ENCODE measurements at places on chromosomes 16 and 17.

GRCh38 chr17:73419881-73420280, 108.1 kb upstream of the CDC42EP4 start:
- no peak for DNase-seq

DNA sequence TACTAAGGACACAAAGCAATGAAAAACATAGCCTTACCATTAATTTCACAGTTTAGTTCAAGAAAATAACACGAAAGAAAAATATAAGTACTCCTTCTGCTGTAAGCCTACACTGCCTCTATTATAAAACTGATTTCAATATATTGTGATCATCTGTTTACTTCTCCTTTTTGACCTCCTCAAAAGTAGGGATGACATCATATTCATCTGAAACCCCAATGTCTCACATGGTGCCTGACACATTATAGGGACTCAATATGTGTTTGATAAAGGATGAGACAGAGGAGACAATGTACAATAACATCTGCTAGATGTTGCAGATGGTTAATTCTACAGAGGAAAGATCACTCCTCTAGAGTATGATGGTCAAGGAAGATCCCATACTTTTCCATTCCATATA, 118.4 kb upstream of the NOG start:
- no peak for DNase-seq

DNA sequence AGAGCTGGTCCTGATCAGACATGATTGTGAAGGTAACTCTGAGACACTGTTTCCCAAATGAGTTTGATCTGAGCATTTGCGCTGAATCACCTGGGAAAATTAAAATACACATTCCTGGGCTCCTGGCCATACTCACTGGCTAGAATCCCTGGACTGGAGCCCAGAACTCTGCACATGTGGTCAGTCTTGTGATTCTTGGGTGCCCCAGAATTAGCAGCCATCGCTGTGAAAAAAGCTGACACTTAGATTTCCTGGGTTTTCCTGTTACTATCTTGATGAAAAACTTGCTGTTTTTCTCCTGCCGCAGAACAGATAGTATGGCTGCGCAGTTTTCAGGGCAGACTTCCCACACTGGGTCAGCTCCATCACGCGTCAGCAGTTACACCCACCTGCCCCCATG, 24.6 kb downstream of the NECAB2 start:
- no peak for DNase-seq

DNA sequence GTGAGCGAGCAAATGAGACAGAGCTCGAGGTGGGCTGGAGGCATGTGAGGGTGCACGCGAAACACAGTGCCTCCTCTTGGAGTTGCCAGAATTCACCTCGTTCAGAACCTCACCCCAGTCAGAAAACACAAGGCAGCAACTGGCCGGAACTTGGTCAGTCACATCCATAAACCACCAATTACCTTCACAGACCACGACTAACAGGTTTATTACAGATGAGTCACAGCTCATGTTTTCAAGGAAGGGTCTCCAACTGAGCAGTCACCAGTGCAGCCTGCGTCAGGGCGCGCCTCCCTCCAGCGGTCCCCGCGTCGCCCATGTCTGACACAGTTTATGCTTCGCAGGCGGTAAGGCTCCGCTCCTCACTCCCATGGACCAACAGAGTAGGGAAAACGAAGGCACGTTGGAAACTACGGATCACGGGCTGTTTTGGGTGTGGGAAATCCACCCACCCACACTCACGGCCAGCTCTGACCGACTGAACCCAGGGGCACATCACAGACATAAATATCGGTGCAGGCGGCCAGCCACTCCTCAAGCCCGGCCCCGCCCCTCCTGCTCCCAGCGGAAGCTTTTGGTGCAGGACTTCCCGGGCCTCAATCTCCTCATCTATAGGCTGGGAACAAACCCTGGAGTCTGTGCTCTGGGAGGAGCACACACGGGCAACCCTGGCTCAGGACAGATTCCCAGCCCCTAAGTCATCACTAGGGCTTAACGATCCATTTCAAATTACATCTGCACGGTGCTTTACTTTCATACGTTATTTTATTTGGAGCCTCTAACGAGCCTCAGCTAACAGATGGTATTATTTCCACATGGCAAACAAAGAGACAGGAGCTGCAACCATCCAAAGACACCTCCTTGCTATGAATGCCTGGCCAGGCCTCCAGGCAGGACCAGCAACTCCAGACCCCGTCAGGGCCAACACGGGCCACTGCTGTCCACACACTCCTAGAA, 126.3 kb downstream of the ZNF778 start:
- no peak for DNase-seq

GRCh38 chr17:78672871-78673371, 95.7 kb upstream of the DNAH17 start:
- DNase-seq, result no peak

GRCh38 chr17:1810450-1811103, 19.1 kb downstream of the SMYD4 start:
- DNase-seq, result no peak

- peak; percentile 75 for DNase-seq
Observed at GRCh38 chr16:48117217-48118105, 38.3 kb downstream of the ABCC12 start.

- no peak for DNase-seq
Observed at GRCh38 chr16:1832838-1833454, 5.9 kb downstream of the FAHD1 start.

- no peak for DNase-seq
Observed at GRCh38 chr16:79212114-79212791, 388.3 kb downstream of the MAF start.

- DNase-seq, result no peak
Observed at GRCh38 chr16:12876778-12877177, 24.6 kb upstream of the SHISA9 start.

GRCh38 chr16:89000207-89000959, 23.4 kb upstream of the CBFA2T3 start:
- DNase-seq, result no peak

GRCh38 chr17:7476494-7476893, 2.9 kb downstream of the ZBTB4 start:
- DNase-seq, result no peak

- no peak for DNase-seq
Observed at GRCh38 chr17:73546770-73547536, 97.3 kb downstream of the SDK2 start.

GRCh38 chr17:11077673-11078072, 163.3 kb upstream of the SHISA6 start:
- DNase-seq, result no peak

- DNase-seq, result no peak
Observed at GRCh38 chr17:3852561-3852960, 6.5 kb upstream of the NCBP3 start.

DNA sequence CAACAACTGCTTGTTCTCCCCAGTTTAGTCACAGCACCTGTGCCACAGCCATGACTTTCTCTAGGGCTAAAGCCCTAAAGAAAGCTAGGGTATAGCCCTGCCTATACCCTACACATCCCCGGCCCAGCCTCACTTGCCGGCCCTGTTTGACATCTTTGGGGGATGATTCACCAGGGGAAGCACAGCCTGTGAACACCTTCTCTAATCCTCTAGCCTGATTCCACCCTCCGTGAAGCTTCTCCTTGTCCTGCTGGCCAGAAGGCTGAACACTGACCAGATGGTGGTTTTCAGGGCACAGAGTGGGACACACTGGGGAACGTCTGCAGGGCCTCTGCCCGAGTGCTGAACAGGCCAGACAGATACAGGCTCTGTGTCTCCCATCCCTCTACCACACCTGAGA, 6.0 kb downstream of the CLEC16A start:
- DNase-seq, result no peak

GRCh38 chr16:69929480-69929879, 21.7 kb upstream of the CLEC18A start:
- no peak for DNase-seq

GRCh38 chr16:79261481-79261940, 339.0 kb downstream of the MAF start:
- DNase-seq, result no peak

DNA sequence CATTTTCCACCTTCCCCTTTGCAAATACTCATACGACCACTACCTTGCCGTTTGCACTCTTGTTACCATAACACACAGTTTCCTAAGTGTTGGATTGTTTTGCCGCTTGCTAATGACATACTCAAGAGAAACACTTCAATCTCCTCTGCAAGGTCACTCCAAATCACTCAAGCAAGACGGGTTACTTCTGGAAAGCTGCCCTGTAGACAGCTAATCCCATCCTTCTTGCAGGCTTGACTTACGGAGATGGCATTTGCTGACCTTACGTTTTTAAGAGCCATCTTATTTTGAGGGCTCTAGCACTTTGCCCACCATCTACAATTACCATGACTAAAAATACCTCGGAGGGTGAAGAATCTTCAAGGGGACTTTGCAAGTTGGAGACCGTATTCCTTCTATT, 46.2 kb downstream of the MYH3 start:
- DNase-seq, result no peak

- DNase-seq, result peak; percentile 15
Observed at GRCh38 chr17:64741038-64741641, 79.0 kb upstream of the SMURF2 start.

DNA sequence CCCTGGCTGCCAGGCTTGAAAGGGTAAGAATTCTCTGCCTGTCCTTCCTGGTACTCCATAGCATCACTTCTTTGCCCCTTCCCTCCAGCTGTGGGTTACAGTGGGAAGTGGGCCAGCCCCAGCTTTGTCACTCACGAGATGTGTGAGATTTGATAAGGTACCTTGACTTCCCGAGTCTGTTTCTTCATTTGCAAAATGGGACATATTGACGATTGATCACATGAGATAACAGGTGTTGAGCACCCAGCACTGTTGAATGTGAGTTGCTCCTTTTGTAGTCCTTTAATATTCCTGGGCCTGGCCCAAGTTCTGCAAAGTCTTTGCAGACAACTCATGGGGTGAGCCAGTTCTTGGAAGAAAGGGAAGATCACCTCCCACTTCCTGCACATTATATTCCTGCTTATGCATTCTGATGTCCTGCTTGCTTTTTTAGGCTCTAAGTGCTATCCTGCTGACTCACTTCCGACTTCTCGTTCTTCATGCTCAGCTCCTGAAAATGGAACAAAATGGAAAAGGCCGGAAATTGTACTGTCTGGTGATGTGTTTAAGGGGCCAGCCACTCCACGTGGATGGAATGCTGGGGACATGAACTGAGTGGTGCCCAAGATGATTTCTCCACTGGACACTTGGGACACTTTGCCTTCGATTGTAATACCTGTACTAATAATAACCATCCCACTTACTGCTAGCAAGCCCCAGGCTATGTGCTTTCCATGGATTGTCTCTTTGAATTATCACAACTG, 8.3 kb upstream of the NLK start:
- DNase-seq, result no peak

DNA sequence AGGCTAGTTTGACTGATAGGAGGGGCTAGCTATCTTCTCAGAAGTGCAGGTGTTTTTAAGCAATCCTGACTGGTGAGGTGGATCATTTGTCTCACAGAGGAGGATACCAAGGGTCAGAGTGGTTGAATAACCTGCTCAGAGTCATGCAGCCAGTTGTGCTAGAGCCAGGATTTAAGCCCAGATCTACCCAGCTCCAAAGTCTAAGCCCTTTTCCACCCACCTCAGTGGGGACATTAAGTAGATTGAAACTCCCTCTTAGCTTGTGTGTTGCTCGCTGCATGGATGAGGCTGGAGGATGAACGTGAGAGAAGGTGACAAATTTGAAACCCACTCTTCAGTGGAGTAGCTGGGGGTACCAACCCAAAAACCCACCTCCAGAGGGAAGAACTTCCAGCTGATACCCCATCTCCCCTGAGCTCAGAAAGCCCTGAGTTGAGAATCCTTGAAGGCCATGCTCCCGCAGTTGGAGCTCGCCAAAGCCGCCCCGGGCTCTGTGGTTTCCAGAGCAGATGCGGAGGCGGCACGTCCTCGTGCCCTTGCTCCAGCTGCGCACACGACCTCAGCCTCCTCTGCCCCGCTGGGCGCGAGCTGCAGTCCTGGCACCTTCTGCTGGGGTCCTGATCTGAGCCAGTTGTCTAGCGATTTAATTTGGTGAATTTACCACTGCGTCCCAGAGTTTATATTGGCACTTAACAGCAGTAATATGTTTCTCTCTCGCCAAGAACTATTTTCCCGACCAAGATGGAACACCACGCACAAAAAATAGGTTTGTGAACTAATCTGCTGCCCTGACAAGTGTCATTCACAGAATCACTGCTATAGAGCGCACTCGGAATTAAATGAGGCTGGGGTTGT, 159.5 kb downstream of the CCDC182 start:
- DNase-seq, result no peak

Measured in type B pancreatic cell (in vitro differentiated cells).